ENCODE measurements at places on chromosomes 2 and 18. TPM values are rescaled to one million over a fixed set of nuclear protein-coding genes. Genes with fewer than 3 reads are reported as not detected.

DNA sequence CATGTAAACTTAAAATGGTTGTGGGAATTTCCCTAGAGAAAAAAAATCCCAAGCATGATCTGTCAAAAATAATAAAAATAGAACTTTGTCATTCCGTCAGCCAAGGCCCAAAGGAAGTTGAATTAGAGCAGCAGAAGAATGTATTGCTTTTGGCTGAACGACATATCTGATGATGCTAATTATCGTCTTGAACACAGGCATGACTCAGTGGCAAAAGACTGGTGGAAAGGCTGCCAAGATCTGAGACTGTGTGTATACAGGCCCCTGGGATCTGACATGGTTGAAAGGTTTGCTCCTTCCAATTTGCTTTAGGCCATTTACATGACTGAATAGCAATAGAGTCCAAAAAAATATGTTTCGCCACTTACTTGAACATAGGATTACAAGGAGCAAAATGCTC lies 1057.1 kb upstream of the CRIM1 start:
- DNase-seq, result no peak

GRCh38 chr18:79585395-79586370 lies 93.9 kb upstream of the CTDP1 start:
- DNase-seq, result no peak

DNA sequence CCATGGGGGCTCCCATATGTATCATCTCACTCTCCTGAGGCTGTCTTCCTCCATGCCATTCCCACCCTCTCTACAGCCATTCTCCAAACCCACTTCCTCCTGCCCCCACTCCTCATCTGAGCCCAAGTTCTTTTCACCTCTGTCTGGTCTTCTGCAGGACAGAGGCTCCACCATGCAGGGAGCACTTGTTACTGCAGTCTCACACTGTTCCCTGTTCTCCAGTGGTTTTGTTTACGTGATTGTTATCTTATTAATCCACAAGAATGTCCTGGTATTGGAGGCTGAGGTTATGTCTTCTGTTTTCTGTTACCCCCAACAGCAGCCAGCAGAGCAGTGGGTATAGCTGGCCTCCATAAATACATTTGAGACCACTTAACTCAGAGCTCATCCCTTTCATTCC lies 51.4 kb downstream of the PAX8 start:
- DNase-seq, result no peak

GRCh38 chr2:55775828-55776227 lies 82.2 kb upstream of the PNPT1 start:
- no peak for DNase-seq

DNA sequence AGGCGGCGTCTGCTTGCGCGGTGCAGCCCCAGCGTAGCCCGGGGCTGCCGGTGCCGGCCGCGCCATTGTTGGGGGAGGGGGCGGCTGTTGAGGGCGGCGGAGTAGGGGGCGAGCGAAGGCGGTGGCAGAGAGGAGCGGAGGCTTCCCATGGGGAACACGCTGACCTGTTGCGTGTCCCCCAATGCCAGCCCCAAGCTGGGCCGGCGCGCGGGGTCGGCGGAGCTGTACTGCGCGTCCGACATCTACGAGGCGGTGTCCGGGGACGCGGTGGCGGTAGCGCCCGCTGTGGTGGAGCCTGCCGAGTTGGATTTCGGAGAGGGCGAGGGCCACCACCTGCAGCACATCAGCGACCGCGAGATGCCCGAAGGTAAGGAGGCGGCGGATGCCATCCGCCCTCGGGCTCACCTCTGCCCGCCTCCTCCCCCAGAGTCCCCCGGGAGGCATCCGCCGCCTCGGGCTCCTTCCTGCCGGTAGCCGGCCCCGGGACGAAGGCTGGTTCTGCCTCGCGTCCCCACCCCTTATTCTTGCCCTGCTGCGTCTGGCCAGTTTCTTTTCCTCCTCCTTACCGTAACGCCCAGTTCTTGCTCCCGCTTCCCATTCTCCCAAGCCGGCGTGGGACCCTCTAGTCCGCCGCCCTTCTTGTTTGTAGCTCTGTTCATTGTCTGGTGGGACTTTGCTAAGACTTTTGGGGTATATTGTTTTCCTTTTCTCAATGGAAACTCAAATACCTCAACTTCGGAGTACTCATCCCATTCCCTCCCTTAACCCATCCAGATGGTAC lies 500 bp downstream of the CCNYL1 start:
- peak; percentile 30 for DNase-seq

DNA sequence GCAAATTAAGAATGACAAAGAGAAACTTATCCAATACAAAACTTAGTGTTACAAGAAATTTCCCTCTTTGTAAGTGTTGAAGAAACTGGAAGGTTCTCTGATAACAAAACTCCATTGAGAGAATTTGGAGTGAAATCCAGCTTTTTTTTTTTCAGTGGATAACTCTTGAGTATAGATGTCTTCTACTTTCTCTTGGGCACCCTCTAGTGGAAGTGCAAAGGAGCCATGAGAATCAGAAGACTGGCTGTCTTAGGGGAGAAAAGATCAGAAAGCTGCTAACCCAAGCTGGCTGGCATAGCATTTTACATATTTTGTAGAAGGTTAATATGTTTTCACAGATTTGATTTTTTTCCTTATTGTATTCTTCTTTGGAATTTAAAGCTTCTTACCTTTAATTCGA lies 138.8 kb upstream of the SATB2 start:
- peak; percentile 39 for DNase-seq

GRCh38 chr2:1233281-1233680 lies 180.0 kb upstream of the TPO start:
- no peak for DNase-seq

Gene LCT
- 0.16 TPM for total RNA-seq

DNA sequence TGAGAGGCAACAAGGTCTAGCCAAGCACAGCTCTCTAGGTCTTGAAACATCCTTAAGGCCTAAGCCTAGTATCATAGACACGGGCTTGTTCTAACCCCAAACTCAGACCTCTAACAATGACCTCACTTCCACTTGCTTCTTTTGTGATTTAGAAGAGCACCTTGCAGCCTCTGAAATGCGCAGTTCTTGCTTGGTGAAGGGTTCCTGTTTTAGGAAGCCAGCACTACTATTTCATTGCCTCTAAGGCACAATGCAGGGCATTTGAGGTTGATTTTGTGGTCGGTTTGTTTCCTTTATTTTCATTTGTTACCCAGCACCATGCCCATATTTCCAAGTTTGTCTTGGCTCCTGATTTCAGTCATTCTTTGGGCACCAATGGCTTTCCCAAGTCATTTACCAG lies 117.0 kb upstream of the CYP1B1 start:
- DNase-seq, result no peak

- peak; percentile 56 for DNase-seq
Observed at GRCh38 chr18:56869189-56869777, 218.1 kb downstream of the WDR7 start.

GRCh38 chr18:46325895-46326294 lies 221.7 kb downstream of the HAUS1 start:
- no peak for DNase-seq

DNA sequence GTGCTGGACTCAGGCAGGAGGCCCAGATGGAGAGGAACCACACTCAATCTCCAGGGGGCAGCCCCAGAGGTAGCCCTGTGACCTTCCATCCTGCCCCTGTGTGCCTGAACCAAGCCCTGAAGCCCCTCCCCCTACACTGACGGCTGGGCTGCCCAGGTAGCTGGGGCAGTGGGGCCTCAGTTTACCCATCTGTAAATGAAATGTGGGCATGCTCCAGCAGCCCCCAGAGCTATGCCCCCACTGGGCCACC lies 15.8 kb downstream of the CROCC2 start:
- DNase-seq, result no peak

DNA sequence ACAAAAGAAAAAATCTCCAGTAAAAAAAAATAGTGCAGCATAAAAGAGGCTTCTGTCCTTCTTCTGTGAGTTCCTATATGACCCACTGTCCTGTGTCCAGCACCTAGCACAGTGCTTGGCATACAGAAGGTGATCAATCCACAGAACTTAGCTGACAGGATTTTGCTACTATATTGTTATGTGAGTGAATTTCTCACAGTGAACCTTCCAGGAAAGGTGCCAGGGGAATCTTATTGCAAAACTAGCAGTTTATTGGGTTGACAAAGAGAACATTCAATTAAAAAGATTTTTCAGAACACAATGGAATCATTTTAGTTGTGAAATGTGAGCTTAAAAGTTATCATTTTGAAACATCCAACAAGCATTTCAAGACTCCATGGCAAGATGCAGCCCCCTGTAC lies 12.4 kb upstream of the TRIB2 start:
- DNase-seq, result no peak

DNA sequence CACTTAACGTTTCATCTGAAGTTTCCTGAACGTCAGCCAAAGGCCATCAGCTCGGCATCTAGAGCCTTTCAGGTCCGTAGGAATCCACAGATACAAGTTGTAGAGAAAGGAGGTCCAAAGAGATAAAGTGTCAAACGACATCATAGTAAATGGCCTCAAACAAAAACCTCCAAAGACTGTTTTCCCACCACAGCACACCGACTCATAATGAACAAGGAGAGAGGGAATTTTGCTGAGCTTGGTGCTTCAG lies 150.3 kb downstream of the PXDN start:
- no peak for DNase-seq

GRCh38 chr2:159156834-159157233 lies 129.7 kb downstream of the WDSUB1 start:
- no peak for DNase-seq

Gene NEB
- 1,145 TPM for total RNA-seq

DNA sequence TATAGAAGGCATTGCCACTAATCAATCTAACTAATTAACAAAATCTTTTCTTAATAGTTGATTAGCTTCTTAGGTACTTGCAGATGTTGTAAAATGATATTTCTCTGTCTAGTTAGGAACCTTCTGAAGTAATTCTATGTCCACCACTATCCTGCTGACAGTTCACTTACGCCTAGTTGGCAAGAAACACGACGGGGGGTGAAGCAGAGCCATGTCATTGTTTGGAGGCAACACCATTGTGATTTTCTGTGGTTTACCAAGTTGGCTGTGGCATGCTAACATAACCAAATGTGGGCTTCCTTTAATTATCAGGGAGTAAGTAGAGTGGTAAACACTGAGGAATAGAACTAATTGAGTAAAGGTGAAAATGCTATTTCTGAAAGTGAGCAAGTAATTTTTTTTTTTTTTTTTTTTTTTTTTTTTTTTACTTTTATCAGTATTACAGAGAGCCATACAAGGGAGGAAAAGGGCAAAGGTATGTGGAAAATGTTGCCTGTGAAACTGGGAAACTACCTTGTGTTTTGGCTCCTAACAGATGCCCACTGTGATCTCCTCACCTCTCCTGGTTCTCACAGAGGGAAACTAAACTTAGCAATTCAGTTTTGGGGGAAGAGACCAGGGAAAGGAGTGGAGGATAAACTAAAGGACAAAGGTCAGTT lies 126.8 kb downstream of the MEIS1 start:
- peak; percentile 38 for DNase-seq

DNA sequence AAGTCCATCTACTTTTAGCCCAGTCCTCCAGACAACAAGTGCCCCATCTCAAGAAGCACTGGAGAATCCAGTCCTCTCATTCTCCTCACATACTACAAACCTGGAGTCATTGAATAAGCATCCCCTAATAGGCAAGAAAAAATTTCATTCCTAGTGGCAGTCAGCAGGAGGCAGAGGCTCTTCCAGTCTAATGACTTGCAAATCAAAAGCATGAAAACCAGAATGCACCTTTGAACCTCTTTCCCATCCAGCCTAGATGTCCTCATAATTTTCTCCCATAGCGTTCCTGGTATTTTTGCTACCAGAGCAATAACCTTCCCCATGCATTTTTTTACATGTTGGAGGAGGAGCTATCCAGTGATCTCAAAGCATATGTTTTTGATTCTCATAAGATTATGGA lies 252.6 kb downstream of the TTC32 start:
- no peak for DNase-seq

Gene ABCG8
- total RNA-seq, result not detected

DNA sequence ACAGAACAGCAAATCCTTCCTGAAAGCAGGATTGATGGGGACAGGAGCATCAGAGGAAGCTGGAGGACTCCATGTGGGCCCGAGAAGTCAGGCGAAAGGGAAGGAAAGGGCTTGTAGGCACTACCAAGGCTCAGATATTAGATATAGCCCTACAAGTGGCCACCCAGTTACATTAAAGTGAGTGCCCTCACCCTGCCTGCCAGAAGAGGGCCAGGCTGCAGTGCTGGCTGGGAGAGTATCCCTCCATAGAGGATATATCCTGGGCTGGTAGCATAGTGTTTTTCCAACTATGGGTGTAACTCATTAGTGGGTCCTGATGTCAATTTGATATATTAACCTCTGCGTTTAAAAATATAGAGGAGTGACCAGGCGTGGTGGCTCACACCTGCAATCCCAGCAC lies 285.2 kb downstream of the MYCN start:
- no peak for DNase-seq

DNA sequence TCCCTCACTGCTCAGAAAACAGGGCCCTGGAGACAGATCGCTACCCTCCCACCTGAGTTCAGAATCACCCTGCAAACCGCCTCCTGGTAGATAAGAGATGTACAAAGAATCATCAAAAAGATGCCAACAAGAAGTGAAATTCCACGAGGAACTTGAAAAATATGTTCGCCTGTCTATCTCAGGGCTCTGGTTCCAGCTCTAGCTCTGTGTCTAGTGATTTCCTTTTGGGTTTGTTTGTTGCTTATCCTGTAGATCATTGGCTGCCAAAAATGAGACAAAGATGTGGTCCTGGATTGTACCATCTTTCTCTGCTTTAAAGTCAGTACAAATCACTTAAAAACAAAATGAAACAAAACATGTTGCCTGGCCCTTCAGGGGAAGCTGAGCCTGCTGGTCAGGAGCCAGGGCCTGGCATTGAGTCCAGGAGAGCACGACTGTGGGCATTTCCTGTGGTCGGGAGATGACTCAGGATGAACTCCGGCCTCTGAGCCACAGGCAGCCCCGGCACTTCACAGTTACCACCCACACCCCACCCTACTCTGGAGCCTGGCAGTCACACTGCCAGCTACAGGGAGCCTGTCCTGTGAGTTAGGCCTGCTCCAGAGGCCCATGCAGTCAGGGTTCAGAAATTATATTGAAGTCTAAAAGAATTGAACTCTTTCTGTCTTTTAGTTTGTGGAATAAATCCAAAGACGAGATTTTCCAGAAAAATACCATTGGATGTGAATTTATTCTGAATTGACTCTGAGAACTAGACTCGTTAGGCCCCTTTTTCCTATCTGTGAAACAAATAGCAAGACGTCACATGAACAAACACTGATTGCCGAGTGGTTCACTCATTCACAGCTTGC lies 8.0 kb upstream of the ITGB6 start:
- peak; percentile 99 for DNase-seq

- DNase-seq, result no peak
Observed at GRCh38 chr18:9333441-9334328, 888 bp upstream of the TWSG1 start.

Gene OSBPL6
- total RNA-seq, result 20.6 TPM

Gene SLC39A6
- 61.7 TPM for total RNA-seq

GRCh38 chr18:23864624-23865023 lies 149.9 kb upstream of the TTC39C start:
- DNase-seq, result no peak

Gene SPDYA
- total RNA-seq, result 1.3 TPM

- DNase-seq, result no peak
Observed at GRCh38 chr18:70086085-70086484, 119.4 kb downstream of the RTTN start.

Gene OTOF
- 33.8 TPM for total RNA-seq

GRCh38 chr2:20504174-20504573 lies 57.3 kb downstream of the RHOB start:
- DNase-seq, result no peak
